Right ventricle myocardium inferior (tissue), 1 donor: ENCODE measurements at places on chromosomes 11 and 22. TPM values are rescaled to one million over a fixed set of nuclear protein-coding genes. Genes with fewer than 3 reads are reported as not detected.

DNA sequence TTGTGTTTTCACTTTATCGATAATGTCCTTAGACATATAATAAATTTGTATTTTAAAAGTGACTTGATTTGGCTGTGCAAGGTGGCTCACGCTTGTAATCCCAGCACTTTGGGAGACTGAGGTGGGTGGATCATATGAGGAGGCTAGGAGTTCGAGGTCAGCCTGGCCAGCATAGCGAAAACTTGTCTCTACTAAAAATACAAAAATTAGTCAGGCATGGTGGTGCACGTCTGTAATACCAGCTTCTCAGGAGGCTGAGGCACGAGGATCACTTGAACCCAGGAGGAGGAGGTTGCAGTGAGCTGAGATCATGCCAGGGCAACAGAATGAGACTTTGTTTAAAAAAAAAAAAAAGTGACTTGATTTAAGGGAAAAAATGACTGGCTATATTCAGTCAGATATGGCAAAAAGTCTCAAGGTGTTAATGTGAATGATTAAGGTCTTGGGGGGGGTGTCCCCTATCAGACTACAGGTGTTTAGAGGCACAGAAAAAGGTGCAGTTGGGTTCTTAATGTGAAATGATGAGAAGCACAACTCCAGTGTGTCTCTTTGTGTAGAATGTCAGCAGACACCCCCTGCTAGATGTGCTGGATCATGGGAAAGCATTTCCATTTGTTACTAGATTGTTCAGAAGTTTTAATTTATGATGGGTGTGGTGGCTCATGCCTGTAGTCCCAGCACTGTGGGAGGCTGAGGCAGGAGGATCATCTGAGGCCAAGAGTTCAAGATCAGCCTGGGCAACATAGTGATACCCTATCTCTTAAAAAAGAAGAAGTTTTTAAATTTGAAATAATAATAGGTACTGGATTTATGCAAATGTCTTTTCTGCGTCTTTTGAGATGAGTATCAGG, 17.0 kb downstream of the NEAT1 start:
- no peak for DNase-seq

The CRYBA4 gene
- total RNA-seq: not detected

- DNase-seq: peak; percentile 49
These were observed 55.7 kb downstream of the RTL6 start for GRCh38 chr22:44442186-44442815.

DNA sequence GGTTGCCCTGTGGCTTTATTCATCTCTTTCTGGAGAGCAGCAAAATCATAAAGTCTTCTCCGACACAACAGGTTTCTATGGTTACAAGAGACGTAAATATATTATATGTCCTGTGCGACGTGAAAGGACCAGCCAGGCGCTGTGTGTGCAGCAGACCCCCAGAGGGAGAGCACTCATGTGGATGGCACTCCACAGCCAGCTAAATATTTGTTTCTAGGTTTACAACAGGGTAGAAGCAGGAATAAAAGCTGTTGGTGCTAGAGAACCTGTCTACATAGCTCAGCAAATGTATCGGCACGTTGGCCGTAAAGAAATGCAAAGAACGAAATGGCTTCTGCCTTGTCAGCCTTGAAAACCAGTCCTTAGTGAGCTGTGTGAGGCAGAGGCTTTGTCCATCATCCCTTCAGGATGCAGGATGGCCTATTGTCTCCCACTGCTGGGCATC, 133.8 kb upstream of the PITPNB start:
- no peak for DNase-seq

DNA sequence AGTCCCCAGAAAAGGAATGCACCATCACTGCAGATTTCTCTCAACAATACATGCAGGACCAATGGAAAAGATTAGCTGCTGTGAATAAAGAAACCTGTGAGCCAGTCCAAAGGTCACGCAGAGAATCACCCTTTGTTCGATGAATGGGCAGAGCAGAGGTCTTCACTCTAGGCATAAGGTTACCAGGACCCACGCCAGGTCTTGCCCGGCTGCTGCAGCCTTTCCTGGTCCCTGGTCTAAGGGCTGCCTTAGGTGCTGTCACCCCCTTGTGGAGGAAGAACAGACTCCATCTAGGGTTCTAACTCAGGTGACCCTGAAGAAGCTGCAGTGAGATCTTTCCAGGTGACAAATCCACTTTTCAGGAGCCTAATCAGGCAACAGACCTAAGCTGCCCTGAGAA, 29.0 kb upstream of the NAP1L4 start:
- DNase-seq: no peak

The FOLR1 gene
- 1.2 TPM for total RNA-seq

GRCh38 chr11:2691991-2692875, 7.6 kb downstream of the KCNQ1OT1 start:
- no peak for DNase-seq

DNA sequence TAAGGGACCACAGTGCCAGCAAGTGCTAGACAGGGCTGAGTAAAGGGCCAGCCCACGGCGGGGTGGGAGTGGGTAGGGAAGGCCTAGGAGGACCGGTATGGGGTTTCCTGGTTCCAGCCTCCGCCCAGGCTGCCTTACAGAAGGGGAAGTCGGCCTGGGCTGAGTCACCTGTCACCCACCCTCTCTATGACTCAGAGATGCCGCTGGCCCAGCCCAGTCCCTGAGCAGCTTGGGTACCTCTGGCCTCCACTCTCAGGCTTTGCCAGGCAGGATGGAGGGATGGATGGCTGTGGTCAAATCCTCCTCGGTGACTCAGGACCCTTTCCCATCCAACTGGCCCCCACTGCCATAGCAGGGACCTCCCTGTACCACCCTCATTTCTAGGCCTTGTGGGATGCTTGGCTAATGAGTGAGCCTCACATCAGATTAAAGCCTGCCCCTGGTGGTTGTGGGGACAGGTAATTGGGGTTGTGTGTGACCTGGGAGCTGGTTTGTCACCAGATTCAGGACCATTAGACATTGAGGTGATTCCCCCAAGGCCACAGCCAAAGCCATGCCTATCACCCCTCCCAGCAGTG, 13.9 kb downstream of the SLC35E4 start:
- DNase-seq: no peak

DNA sequence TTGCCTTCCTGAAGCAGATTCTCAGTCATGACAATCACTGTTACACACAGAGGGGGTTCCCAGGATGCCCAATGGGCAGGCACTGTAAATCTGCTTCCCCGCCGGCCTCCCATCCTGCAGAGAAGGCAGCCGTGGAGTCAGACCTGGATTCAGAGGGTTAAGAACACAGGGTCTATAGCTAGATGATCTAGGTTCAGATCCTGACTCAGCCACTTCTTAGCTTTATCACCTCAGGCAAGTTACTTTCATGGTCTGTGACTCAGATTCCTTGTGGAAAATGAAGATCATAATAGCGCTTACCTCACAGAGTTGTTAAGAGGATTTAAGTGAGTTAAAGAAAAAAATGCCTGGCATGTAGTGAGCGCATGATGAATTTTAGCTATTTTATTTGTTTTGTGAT, 95.9 kb downstream of the TIMP3 start:
- peak; percentile 18 for DNase-seq

The OR51L1 gene
- not detected for total RNA-seq

DNA sequence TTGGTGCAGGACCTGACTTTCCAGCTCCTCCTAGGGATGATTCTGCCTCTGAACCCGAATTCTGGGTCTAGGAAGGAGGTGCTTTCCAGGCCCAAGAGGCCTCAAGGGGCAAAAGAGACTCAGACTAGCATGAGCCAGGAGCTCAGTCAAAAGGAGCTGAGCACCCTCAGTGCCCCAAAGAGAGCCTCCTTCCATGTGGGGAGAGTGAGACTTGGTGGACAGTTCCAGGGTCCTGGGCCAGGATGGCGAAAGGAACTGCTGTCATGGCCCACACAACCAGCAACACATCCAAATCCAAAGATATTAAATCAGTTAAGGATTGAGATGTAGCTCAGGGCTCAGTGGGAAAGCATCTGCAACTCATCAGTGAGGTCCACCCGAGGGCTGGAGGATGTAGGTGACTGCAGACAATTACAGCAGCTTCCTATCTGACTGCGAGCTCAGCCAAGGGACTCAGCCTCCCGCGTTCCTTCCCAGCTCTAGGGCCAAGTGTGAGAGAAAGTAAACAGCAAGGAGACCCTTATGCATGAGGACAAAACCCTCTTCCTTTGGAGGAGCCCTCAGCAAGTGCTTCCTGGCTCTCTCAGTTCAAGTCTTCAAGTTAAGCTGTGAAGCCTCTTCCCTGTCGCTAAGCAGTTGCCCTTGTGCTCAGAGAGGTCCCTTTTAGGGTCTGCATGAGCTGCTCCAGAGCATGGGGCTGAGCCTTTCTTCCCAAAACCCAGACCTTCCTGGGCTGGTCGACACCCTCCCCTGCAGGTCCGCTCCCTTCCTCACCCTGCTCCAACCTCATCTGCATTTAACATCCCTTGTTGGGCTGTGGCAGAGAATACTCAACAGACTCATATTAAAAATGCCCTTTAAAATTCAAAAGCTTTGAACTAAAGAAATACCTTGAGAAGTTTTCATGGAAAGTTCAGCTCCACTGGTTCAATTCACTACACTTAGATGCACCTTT, 35.8 kb downstream of the C11orf58 start:
- no peak for DNase-seq

- no peak for DNase-seq
These were observed 344.7 kb downstream of the BUD13 start for GRCh38 chr11:116427903-116428637.

GRCh38 chr11:108698844-108699642, 34.2 kb downstream of the DDX10 start:
- DNase-seq: no peak

DNA sequence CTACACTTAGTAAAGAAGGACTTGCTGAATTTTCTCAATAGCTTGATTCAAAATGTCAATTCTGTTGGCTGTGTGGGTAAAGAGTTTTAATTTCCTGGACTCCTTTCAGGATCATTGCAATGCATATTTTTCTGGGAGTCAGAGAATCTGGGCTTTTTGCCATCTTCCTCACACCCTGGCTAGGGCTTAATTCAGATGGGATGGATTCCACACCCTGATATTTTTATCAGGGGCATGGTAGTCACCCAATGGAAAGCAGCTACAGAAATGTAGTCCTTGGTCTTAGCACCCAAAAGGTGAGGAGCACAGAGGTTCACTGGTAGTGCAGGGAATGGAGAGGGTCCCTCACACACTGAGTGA, 79.3 kb downstream of the SGSM3 start:
- no peak for DNase-seq

DNA sequence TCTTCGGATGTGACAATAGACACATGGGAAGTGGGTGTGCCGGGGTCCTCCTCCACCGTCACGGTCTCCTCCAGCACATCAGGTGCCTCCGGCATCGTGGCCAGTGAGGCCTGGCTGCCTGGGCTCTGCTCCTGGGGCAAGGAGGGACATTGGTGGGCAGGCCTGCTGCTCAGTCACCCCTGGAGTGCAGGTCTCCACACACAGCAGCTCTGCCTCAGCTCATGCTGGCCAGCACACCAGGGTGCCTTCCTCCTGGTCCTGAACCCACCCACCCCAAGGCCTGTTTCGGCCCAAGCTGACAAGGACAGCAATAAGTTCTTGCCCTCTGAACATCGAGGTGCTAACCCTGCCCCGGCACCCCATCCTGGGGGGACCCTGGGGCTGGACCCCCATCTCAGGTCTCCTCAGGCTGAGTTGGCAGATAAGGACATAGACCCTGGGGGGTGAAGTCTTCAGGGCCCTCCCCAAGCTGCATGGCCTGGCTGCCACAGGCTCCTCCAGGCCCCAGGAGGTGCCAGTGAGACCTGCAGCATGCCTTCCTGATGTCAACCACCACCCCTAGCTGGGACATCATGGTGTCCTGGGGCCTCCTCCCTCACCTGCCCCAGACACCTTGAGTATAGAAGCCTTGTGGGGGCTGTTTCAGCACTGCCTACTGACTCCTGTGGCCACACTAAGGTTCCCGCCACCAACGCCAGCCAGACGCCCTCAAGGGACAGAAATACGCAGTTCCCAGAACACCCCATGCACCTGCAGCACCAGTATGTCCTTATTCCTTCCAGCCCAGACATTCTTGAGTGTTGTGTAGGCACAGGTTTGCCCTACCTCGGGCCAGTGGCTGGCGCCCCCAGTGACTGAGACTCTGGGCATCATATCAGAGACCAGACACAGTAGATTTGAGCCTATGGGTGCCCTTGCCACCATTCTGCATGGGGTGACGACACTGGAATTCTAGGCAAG, 34.4 kb downstream of the ARVCF start:
- DNase-seq: peak; percentile 54

The CD6 gene
- 0.22 TPM for total RNA-seq

GRCh38 chr11:122085712-122086111, 30.3 kb downstream of the BLID start:
- no peak for DNase-seq

- DNase-seq: no peak
These were observed 4.9 kb upstream of the CNTN5 start for GRCh38 chr11:99015634-99016454.

DNA sequence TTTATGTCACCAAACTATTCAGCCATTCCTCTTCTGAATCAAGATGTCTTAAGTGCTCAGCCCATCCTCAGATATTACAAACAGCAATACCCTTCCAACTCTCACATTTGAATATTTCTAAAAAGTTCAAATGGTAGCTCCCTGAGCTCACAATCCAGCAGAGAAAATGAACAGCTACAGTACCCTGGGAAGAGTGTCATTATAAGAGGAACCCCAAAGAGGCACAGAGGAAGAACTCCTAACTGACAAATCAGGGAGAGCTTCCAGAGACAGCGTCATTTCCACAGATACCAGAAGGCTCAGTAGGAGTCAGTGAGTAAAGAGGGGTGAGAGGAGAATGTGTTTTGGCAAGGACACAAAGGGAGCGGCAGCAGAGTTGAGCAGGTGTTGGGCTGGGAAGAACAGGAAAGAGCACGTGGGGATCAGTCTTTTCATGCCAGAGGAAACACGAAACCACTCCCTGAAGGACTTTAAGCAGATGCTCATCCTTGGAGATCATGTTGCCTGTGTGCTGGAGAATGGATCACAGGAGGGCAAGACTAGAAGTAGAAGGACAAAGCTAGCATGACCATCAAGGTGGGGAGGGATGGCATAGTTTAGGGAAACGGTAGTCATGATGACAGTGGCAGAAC, 4.3 kb downstream of the CLTCL1 start:
- no peak for DNase-seq

The TCN1 gene
- not detected for total RNA-seq

DNA sequence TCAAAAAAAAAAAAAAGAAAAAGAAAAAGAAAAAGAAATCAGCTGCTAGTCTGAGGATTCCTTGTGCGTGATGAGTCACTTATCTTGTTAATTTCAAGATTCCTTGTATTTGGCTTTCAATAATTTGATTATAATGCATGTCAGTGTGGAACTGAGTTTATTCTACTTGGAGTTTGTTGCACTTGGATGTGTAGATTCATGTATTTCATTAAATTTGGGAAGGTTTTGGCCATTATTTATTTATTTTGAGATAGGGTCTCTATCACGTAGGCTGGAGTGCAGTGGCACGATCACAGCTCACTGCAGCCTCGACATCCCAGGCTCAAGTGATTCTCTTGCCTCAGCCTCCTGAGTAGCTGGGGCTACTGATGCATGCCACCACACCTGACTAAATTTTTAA, 14.8 kb downstream of the WBP2NL start:
- DNase-seq: no peak
